GM04504 (cell line): ENCODE measurements at places on chromosomes 7 and 10.

- DNase-seq: no peak
Measured at GRCh38 chr7:96784597-96784996, 75.0 kb upstream of the SEM1 start.

- DNase-seq: no peak
Measured at GRCh38 chr7:31109751-31110150, 57.6 kb downstream of the ADCYAP1R1 start.

GRCh38 chr10:12566161-12567115 is 217.1 kb downstream of the CAMK1D start:
- DNase-seq: no peak

- DNase-seq: no peak
Measured at GRCh38 chr7:54544149-54544526, 2.0 kb downstream of the VSTM2A start.

GRCh38 chr7:14579971-14580370 is 322.6 kb downstream of the DGKB start:
- no peak for DNase-seq

DNA sequence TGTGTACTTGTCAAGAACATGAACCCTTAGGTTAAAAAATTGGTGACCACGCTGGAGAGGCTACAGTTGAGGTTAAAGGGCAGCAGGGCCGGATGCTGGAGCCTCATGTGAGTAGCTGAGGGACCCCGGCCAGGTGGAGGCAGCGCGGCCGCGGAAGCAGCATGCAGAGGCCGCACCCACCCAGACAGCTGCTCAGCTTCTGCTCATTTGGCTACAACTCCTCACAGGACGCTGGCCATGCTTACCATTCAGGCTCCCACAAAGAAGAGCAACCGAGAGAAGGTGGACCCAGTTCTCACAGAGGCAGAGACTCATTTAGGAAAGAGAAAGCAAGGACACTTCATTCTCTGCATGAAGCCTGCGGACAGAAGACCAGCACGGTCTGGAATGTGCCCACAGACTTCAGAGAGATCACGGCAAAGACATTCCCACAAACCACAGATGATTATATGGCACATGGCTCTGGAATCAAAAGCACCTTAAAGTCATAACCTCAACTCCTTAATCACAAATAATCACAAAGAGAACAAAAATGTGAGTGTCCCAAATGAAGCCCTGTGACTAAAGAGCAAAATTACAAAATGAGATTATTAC is 94.4 kb downstream of the VOPP1 start:
- peak; percentile 84 for DNase-seq

DNA sequence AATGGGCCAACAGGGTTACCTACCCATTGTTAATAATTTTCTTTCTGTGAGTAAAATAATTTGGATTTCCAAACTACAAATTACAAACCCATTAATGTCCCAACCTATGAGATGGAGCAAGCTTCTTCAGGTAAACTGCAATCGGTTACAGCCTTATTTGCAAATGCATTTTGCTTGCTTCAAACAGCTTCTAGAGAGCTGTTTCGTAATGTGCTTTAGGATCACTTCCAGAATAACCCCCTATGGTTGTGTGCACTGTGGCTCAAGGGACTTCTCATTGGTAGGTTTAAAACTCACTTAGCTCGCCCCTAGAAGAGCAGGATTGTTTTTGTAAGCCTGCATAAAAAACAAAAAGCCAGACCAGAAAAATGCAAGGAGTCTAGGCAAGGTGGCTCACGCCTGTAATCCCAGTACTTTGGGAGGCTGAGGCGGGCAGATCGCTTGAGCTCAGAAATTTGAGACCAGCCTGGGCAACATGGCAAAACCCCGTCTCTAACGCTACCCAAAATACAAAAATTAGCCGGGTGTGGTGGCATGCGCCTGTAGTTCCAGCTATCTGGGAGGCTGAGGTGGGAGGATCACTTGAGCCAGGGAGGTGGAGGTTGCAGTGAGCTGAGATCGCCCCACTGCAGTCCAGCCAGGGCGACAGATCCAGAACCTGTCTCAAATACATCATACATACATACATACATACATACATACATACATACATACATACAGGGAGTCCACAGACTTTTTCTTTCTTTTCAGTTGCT is 3.3 kb upstream of the MAP3K8 start:
- no peak for DNase-seq

DNA sequence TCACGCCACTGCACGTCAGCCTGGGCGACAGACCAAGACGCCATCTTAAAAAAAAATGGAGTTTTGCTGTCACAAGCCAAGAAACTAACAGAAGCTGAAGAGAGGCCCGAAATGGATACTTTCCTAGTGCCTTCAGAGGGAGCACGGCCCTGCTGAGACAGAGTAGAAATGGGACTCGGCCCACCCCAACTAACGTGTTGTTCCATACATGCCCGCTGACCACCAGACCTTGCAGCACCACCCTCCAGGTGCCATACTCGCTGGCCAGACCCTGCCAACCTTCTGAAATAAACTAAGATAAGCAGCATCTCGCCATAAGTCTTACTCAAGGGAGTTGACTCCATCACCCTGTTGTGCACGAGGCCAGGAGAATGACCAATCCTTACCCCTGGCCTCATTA is 29.5 kb upstream of the TUBB8 start:
- DNase-seq: no peak

DNA sequence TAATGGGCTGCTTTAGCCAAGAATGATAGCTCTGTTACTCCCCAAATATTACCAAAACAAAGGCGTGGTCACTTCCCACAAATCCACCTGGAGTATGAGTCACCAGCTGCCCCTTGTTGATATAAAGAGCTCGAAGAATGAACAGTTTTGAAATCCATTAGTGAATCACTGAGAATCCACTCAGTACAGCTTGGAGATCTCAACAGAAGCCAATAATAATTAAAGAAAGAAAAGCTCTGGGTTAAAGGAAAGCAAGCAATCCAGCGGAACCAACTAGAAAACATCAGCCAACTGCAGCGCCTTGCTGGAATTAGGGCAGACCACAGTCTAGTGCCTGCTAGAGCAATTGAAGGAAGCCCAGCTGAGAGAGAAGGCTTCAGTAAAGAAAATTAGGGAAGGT is 576.0 kb upstream of the C7orf33 start:
- no peak for DNase-seq

GRCh38 chr10:35004651-35005050 is 85.5 kb downstream of the CUL2 start:
- DNase-seq: no peak

DNA sequence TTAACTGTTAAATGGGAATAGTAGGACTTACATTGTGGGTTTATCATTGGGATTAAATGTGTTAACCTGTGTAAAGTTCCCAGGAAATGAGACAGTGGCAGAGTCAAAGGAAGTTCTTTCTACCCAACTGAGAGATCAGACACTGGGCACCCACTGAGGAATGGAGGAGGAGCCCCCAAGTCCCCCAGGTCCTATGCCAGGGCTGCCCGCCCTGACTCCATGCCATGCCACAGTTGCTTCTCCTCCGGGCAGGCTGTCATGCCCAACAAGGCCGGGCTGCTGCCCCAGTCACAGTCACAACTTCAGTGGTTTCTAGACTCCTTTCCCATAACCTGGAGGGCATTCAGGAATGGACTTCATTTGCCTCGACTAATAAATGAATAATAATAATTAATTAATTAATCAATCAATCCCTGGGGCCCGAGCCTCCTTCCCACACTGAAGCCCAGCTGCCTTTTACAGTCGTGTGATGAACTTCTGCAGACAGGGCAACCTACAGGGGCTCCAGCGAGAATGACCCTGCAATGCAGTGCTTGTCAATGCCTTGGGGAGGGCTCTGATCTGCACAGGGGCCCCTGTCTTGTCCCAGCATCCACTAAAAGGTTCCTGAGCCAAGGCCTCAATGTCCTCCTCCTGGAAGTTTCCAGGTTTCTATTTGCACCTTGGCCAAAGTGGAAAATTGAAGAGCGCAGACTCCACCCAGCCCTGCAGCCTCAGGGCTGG is 32.4 kb downstream of the DRGX start:
- DNase-seq: no peak

DNA sequence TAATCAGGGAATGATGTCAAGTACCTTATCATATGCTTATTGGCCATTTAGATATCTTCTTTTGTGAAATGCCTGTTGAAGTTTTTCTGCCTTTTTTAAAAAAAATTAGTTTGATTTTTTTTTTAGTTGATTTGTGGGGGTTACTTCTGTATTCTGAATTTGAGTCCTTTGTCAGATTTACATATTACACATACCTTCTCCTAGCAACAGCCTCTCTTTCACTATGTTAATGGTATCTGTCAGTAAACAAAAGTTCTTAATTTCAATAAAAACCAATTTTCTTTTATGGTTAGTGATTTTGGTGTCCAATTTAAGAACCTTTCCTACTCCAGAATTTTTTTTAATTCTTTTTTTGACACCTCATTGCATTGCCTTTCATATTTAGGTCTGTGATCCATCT is 52.0 kb downstream of the CSGALNACT2 start:
- DNase-seq: no peak

GRCh38 chr10:30396698-30397097 is 37.3 kb upstream of the MAP3K8 start:
- DNase-seq: no peak

- no peak for DNase-seq
Measured at GRCh38 chr10:23433701-23434100, 5.2 kb upstream of the OTUD1 start.

- DNase-seq: no peak
Measured at GRCh38 chr10:97140049-97140846, 45.5 kb downstream of the SLIT1 start.

DNA sequence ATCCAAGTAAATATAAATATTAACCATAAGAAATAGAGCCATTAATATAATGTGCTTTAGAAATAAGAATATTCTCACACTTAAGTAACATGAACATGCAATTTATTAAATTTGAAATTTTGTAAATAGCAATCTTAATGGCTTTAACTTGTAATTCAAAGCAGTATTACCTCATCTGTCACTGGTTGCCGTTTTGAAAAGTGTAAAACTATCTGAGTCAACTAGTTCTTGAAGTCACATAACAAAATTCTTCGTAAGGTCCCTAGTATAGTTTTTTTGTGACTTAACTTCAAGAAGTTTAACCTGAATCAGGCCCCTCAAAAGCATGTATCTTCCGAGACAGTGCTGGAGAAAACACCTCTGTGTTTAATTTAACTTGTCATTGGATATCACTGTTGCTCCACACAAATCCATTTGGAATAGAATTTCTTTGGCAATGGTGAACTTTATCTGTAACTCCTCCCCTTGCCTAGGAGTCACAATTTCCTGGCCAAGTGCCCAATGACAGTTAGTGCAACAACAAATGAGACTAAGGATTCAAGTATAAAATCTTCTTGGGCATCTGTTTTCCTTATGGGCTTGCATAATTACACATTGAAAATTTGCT is 47.1 kb downstream of the NT5C2 start:
- peak; percentile 80 for DNase-seq
